Gastroesophageal sphincter (tissue), 4 donors: ENCODE measurements at places on chromosomes 2 and 18. TPM values are rescaled to one million over a fixed set of nuclear protein-coding genes. Genes with fewer than 3 reads are reported as not detected.

The SELENOI gene
- total RNA-seq = 8.8 TPM

GRCh38 chr2:96870626-96871255, 861 bp upstream of the SEMA4C start:
- no peak for ATAC-seq

The STK11IP gene
- 19.2 TPM for total RNA-seq

The NTSR2 gene
- not detected for total RNA-seq
